ENCODE measurements at places on chromosomes 5 and 9. TPM values are rescaled to one million over a fixed set of nuclear protein-coding genes. Genes with fewer than 3 reads are reported as not detected.

GRCh38 chr5:99019812-99020697 lies 91.2 kb upstream of the CHD1 start:
- H3K27me3 ChIP-seq = no peaks in the 10 kb centered on the region
- DNase-seq = no peak
- H3K4me3 ChIP-seq = no peak overlapping the region
- no peaks in the 10 kb centered on the region for H3K4me1 ChIP-seq
- no peak overlapping the region for H3K27ac ChIP-seq

- no peak overlapping the region for H3K4me3 ChIP-seq
- no peak for DNase-seq
- H3K27me3 ChIP-seq = no peaks in the 10 kb centered on the region
- H3K27ac ChIP-seq = no peak overlapping the region
- H3K4me1 ChIP-seq = no peaks in the 10 kb centered on the region
Observed at GRCh38 chr9:119736491-119737454, 367.5 kb upstream of the BRINP1 start.

- no peak overlapping the region for H3K27ac ChIP-seq
- H3K4me1 ChIP-seq = no peaks in the 10 kb centered on the region
- peaks cover 8% of the 10 kb centered on the region for H3K36me3 ChIP-seq
- DNase-seq = no peak
- no peak overlapping the region for H3K4me3 ChIP-seq
Observed at GRCh38 chr5:95817430-95817829, 5.1 kb downstream of the GLRX start.

- peaks cover 13% of the 10 kb centered on the region for H3K36me3 ChIP-seq
- peaks cover 16% of the 10 kb centered on the region for H3K27me3 ChIP-seq
Observed at GRCh38 chr9:107484117-107484723, 5.3 kb downstream of the KLF4 start.

GRCh38 chr5:40688996-40689395 lies 9.3 kb downstream of the PTGER4 start:
- no peaks in the 10 kb centered on the region for H3K4me1 ChIP-seq
- DNase-seq = no peak
- no peak overlapping the region for H3K27ac ChIP-seq
- no peak overlapping the region for H3K4me3 ChIP-seq
- no peaks in the 10 kb centered on the region for H3K27me3 ChIP-seq
- no peaks in the 10 kb centered on the region for H3K36me3 ChIP-seq

DNA sequence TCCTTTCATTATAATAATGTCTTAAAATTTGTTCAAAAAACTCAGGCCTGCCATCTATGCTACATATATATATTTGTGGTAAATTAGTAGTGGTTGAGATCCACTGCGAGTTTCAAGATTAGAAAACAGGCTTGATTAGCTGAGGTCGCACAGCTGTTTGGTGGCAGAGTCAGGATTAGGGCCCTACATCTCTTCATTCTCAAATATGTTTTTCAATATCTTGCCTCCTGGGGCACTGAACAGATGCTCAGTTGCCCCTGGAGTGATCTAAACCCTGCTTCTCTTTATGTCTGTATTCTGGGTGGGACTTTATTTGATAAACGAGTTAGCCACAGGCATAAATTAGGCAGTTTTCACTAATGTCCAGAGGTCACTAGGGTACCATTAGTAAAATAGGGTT lies 27.8 kb upstream of the CEP120 start:
- H3K4me1 ChIP-seq = no peaks in the 10 kb centered on the region
- H3K27me3 ChIP-seq = no peaks in the 10 kb centered on the region

GRCh38 chr5:138351056-138351455 lies 1.4 kb upstream of the KDM3B start:
- H3K27ac ChIP-seq = no peak overlapping the region
- no peaks in the 10 kb centered on the region for H3K27me3 ChIP-seq
- H3K4me3 ChIP-seq = no peak overlapping the region
- H3K4me1 ChIP-seq = peaks cover 6% of the 10 kb centered on the region
- peaks cover 21% of the 10 kb centered on the region for H3K36me3 ChIP-seq

ADAMTS16 gene
- total RNA-seq = 4.6 TPM

F12 gene
- total RNA-seq = 3.5 TPM

ANGPTL2 gene
- 4.8 TPM for total RNA-seq

IRX2 gene
- 91.6 TPM for total RNA-seq
